ENCODE measurements at places on chromosomes 11 and 22.

DNA sequence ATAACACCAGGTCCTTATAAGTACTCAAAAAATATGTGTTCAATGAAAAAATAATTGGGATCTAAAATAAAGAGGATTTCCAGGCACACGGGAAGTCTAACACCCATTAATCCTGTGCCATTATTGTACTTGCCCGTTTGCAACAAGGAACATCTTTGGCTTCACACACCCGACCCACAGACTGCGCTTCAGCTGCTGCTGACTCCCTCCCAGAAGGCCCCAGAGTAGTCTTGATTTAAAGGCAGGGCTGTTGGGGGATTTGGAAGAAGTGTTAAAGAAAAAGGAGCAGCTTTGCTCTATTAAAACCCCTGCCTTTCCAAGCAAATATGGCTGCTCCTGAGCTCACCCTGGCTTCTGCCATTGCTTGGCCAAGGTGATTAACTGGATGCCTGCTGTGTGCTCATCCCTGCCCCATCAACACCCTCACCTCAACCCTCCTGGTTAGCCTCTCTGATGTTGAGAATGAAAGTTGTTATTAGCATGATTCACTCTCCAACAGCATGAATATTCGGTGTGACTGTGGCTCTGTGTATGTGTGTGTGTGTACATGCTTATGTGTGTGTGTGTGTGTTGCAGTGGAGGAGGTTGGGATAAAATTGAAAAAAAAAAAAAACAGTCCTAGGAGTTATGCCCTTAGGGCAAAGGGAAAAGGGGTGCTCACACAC lies 76.1 kb downstream of the KIRREL3 start:
- DNase-seq, result no peak

DNA sequence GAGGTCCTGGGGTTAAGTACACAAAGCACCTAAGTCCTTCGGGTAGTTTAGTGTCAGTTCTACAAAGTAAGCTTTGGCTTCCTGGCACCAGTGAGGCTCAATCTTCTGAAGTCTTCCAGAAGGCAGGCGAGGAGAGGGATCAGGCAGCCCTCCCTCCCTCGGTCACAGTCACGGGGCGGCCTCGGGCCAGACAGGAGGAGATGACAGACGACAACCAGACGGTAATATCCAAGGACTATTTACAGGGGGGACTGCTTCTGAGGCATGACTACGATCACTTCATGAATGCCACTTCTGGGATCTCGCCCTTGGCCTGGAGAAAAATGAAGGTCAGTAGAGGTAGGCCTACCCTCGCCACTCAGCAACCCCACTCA lies 383 bp upstream of the TMEM223 start:
- no peak for DNase-seq

- no peak for DNase-seq
Measured at GRCh38 chr11:74701351-74701750, 29.9 kb downstream of the CHRDL2 start.

DNA sequence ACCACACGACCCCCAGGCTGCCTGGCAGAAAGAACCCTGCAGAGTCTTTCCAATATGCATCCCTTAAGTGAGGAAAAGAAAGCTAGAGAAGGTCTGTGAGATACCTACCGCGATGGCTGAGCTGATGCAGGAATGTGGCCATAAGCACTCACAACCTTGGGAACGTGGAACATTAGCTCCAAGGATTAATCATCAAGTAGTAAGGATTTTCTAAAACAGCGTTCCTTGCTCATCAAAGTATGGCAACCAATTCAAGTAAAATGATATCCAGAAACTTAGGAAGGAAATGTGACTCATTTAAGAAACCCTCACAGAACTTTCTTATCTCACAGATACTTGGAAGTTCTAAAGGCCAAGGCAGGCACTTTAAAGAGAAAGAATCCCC lies 12.8 kb downstream of the PACSIN2 start:
- DNase-seq, result no peak

- peak; percentile 35 for DNase-seq
Measured at GRCh38 chr11:63478896-63479295, 12.1 kb downstream of the PLAAT5 start.

- DNase-seq, result no peak
Measured at GRCh38 chr11:57434640-57435546, 8.0 kb upstream of the SLC43A3 start.

- peak; percentile 14 for DNase-seq
Measured at GRCh38 chr11:3947061-3947460, 91.6 kb downstream of the STIM1 start.

DNA sequence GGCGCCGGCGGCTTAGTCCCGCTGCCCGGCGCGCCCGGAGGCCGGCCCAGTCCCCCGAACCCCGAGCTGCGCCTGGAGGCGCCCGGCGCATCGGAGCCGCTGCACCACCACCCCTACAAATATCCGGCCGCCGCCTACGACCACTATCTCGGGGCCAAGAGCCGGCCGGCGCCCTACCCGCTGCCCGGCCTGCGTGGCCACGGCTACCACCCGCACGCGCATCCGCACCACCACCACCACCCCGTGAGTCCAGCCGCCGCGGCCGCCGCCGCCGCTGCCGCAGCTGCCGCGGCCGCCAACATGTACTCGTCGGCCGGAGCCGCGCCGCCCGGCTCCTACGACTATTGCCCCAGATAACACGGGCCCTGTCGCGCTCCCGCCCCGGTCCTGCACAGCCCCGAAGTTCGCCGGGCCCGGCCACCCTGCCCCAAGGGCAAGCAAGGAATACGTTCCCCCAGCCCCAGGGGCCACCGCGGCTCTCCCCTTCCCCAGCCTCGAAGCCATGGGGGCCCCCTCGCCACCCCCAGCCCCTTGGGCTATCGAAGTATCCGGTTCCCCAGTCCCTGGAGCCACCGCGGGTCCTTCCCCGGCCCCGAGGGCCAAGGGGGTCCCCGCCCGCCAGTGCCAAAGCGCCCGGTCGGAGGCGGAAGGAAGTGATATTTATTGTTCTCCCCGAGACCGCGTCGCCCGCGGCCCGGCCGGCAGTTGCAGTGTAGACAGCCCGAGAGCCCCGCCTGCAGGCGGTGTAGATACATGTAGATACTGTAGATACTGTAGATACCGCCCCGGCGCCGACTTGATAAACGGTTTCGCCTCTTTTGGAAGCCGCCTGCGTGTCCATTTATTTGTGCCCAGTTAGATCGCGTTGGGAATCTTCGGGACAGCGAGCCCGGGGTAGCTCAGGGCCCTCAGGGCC lies 6.2 kb downstream of the TBX1 start:
- peak; percentile 32 for DNase-seq

- no peak for DNase-seq
Measured at GRCh38 chr11:58070585-58070984, 39.8 kb downstream of the OR6Q1 start.

- no peak for DNase-seq
Measured at GRCh38 chr22:19844377-19845053, 10.2 kb downstream of the GNB1L start.

- DNase-seq, result no peak
Measured at GRCh38 chr22:22593250-22593649, 34.2 kb upstream of the PRAME start.

DNA sequence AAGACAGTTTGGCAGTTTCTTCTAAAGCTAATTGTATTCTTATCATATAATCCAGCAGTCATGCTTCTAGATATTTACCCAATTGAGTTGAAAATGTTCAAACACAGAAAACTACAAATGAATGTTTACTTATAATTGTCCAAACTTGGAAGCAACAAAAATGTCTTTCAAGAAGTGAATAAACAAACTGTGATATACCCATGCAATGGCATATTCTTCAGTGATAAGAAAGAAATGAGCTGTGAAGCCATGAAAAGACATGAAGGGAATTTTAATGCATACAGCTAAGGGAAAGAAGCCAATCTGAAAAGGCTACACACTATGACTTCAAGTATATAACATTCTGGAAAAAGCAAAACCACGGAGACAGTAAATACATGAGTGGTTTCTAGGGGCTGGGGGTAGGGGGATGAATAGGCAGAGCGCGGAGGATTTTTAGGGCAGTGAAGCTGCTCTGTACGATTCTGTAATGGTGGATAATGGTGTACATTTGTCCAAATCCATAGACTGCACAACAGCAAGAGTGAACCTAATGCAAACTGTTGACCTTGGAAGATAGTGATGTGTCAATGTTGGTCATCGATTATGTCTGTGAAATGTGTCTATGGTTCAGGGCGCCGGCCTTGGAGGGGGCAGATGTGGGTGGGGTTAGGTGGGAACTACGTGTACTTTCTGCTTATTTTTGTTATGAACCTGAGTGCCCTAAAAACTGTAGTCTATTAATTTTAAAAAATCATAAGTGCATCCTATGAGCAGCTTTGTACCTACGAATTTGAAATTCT lies 424.9 kb downstream of the TBC1D22A start:
- no peak for DNase-seq

DNA sequence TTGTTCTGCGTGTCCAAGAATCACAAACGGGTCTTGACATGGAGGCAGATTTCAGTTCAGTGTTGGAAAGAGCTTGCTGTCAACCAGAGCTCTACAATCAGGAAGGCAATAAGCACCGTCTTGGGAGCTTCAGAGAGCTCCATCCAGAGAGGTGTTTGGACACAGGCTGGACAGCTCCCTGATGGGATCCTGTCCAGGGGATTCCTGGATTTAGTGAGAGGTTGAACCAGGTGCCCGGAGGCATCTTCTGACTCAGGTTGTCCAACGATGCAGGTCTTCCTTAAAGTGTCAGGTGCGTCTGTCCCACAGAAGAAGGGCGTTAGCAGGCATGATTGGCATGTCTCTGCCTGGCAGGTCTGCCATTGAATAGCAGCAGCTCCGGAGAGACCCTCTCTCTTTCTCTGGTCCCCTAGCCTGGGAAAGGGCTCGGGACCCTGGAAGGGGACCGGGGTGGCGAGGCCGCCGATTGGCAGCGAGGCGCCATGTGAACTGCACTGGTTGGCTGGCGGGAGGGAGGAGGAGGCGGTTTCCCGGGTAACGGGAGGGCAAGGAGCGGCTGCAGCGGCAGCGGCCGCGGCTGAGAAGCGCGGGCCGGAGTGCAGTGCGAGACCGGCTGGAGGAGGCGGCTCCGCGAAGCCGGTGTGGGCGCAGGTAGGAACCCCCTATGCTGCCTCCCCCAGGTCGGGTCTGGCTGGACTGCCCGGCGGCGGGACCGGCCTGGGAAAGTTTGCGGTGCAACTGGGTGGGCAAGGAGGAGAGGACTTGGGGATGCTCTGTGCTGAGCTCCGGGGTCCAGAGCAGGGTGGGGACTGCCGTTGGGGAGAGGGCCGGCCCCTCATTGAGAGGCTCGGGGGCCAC lies 104.1 kb upstream of the E2F8 start:
- no peak for DNase-seq

GRCh38 chr22:24384131-24384530 lies 43.3 kb upstream of the ADORA2A start:
- no peak for DNase-seq

GRCh38 chr11:105690467-105690866 lies 80.6 kb downstream of the GRIA4 start:
- no peak for DNase-seq

- no peak for DNase-seq
Measured at GRCh38 chr11:96094156-96094555, 170.2 kb upstream of the MTMR2 start.

DNA sequence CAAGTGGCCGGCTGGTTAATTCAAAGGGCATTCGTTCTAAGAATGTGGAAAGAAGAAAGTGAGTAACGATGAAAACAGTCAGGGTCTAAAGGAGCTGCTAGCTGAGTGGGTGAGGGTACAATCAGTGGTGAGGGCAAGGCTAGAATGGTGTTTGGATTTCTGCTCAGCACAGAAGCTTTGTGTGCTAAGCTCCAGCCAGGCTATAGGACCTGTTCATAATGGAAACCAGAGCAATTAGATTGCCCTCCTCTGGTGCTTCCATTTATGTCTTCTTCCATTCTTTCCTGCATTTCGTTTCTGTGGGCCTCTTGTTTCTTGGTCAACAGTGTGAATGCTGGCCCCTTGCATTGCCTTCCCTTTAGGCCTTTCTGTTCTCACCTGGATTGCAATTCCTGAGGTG lies 572.9 kb upstream of the CHORDC1 start:
- DNase-seq, result no peak

- no peak for DNase-seq
Measured at GRCh38 chr22:40479126-40479800, 108.9 kb downstream of the SGSM3 start.

GRCh38 chr11:63635762-63636465 lies 21.7 kb upstream of the PLAAT3 start:
- peak; percentile 75 for DNase-seq

DNA sequence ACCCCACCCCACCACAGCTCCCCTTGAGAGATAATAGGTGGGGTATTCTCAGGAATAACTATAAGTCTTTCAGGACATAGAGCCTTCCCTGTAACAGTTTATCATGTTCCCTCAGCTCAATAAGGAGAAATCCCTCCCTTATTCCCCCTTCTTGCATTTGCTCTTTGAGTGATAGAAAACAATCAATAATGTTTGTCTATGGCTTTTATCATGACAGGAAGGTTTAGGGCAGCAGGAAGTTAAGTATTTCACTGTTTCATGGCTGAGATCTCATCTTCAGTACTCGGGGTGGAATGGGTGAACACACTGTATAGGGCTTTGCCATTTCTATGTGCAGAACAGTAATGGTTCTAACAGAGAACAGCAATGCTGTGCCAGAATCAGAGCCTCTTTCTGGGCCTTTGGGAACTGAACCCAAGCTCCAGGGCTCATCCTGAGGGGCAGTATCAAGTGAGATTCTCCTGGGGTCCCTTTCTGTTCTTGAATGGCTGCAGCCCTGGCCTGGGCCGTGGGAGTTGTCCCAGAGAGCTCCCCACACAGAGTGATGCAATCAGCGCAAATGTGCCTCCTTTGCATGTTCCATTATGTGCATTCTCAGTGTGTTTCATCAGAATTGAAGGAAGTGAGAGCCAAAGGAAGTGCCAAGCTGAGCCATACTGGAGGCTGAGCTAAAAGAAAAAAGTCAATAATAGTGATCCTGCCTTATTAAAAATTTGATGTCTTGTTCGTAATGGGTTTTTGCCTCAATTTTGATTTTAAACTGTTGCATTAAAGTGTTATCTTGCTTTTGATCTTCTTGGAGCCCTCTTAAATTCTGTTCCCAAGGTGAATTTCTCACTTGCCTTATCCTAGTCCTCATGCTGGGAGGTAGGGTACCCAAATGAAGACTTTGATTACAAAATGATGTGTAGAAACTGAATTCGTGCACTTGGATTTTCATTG lies 2.9 kb upstream of the CYP2R1 start:
- DNase-seq, result no peak

- no peak for DNase-seq
Measured at GRCh38 chr11:104841185-104841584, 57.1 kb downstream of the CASP12 start.

GRCh38 chr22:19527321-19527721 lies 3.1 kb upstream of the CLDN5 start:
- DNase-seq, result no peak

Measured in T-cell (primary cell).